GM20000 (cell line): ENCODE measurements at places on chromosomes 13 and 19.

- DNase-seq, result no peak
These were observed 10.6 kb downstream of the ZNF726 start for GRCh38 chr19:23925285-23925684.

- DNase-seq, result no peak
These were observed 21.9 kb downstream of the ZNF473 start for GRCh38 chr19:50047671-50048070.

GRCh38 chr19:703651-704446 lies 4.9 kb upstream of the PALM start:
- peak; percentile 81 for DNase-seq

DNA sequence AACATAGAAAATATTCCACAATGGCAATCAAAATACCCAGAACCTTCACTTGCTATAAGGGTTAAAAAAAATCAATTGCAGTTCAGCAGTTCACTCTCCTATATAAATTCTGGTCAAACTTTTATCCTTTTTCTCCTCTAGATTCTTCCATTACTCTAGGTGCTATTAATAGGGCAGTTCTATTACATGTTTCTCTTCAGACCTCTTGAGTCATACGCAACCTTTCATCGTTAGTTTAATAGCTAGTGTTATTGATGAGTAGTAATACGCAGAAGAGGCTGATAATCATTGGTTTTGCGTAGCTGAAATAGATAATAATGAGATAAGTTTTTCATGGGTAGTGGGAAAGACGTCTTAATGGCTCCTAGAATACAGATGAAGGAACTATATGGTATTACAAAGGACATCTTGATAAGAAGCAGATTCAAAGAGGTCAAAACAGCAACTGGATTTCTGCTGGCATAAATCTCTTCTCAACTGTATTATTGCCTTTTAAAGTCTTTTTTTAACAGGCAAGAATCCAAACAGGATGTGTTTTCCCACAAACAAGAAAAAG lies 118.3 kb upstream of the STARD13 start:
- DNase-seq, result no peak

DNA sequence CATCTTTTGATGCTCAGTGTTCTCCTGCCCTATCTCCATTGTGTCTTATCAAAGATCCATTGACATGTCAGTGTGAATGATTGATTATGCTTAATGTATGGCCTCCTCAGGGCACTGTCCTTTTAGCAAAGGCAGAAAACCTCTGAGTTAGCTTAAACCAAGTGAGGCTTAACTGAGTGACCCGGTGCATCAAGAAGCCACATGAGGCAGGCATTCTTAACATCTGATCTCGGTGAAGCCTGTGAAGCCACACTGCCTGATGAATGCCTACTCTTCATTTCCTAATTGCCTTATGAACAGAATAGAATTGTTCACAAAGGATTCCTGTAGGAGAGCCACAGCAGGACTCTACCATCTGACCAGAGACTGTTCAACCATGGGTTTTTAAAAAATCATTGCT lies 168.1 kb upstream of the SOX21 start:
- DNase-seq, result no peak

- DNase-seq, result no peak
These were observed 207.4 kb downstream of the DCT start for GRCh38 chr13:94272038-94272437.

DNA sequence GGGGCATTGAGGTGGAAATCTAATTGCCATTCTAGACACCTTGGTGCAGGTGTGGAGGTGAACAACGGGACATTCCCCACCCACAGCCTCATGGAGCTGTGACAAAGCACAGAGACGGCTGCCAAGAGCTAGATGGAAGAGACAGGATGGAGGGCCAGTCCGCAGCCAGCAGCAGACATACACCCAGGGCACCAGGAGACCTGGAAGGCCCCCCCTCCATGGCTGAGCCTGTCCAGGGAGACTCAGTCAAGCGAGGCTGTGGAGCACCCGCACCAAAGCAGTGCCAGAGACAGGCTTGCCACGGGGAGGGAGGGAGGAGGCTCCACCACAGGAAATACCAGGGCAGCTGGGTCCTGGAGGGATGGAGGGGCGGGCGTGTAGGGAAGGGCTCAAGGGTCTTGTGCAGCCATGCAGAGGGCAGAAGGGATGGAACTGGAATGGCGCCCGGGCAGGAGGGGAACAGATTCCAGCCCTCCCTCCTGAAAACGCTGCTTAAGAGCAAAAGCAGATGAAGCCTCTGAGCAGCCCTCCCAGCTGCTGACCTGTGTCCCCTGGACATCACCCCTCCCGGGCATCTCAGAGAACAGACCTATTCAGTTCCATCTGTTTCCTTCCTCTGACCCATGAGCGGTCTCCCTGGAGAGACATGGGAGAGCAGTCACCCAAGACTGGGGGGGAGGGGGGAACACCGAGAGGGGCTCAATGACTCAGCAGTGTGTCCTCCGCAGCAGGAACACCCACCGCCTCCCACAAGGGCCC lies 14.4 kb downstream of the EPS15L1 start:
- no peak for DNase-seq
